ENCODE measurements at places on chromosomes 5 and 9.

GRCh38 chr5:100913298-100913697 is 10.2 kb upstream of the ST8SIA4 start:
- DNase-seq = no peak

DNA sequence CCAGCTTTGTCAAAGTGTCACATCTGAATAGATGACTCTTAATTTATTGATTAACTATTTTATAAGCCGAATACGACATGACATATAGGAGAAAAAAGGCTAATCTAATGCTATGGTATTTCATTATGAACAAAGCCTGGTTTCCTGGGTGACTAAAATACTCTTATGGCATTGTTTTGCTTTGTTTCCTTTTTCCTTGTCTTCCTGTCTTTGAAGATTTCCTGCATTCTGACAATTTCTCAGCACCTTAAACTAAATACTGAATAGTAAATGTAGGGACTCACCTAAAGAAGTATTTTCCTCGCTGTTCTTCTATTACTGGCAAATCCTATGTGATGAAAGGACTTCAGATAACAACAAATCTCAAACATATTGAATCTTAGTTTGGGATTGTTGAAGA is 1284.5 kb downstream of the EFNA5 start:
- no peak for DNase-seq

- no peak for DNase-seq
These were observed 411.2 kb upstream of the CTNND2 start for GRCh38 chr5:12315461-12315860.

GRCh38 chr9:131960851-131961495 is 118.7 kb downstream of the MED27 start:
- no peak for DNase-seq

DNA sequence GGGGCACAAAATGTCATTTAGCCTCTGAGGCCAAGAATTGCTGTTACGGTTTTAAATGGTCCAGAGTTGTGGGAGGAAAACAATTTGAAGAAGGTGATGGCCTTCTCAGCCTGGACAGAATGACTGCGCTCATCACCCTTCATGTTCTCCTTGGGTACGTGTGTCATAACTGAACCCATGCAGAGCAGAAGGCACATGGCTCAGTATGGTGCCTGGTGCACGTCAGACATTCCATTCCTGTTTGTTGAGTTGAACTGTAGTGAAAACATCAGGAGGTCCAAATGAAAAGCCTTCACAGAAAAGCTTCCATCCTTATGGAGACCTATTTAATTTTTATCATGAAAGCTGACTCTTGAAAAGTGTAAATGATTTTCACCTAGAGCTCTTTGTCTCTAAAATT is 133.2 kb downstream of the CFAP90 start:
- DNase-seq = no peak

- no peak for DNase-seq
These were observed 27.3 kb downstream of the CPEB4 start for GRCh38 chr5:173915310-173916014.

Data from GF-D8 (cell line).